ENCODE measurements at places on chromosomes 2 and 18.

DNA sequence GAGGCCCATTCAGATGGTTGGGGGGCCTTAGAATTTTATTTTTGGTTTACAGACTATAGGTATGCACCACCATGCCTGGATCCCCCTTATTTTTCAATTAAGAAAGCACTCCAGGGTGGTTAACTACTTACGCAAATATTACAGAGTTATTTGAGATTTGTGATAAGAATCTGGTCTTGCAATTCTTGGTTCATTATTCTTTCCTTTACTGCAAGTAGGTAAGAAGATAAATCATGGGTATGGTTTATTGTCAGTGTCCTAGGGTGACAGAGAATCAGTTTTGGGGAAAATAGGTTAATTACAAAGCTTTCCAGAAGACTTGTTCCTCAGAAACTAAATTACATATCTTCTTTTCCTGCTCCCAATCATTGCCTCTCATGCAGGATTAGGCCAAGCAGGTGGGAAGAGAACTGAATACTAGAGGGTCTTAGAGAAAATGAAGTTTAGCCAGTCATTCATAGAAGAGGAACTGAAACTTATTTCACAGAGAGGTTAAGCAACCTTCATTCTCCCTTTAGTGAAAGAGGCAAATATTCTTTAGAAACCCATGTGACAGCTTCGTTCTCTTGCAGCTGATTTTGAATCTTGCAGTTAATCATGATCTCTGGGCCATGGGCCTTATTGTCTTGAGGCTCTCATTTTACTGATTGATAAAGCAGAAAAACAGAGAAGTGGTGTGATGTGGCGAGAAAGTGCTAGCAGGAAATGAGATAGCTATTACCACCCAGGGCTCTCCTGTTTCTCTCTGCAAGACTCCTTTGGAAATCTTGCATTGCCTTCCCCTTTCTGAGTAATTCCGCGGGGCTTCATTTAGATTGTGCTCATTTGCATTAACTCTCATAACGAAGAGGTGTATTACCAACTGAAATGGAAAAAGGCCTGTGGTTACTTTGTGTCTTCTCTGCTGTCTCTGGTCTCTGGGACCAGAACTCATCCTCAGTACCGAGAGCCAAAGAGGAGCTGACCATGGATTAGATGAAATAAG is 44.8 kb upstream of the ARHGAP25 start:
- no peak for DNase-seq

- no peak for DNase-seq
These were observed 104.8 kb downstream of the SP100 start for GRCh38 chr2:230520875-230521155.

- DNase-seq, result no peak
These were observed 182.7 kb downstream of the RPIA start for GRCh38 chr2:88874063-88874657.

DNA sequence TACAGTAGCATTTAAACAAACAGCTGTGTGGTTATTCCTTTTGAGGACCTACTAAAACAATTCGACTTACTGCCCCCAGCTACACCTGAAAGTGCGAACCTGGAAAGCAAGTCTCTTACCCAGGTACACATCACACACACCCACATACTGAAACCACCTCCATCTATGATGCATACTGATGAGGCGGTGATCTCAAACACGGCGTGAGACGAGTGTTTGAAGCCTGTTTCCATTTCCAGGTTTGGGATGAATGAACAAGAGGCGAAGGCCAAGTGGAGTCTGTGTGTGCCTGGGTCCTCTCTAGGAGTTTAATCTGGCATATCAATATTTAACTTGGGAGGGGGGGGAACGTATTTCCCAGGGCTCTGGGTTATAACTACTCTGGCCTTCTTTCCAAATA is 1.6 kb downstream of the TMEM185B start:
- no peak for DNase-seq

DNA sequence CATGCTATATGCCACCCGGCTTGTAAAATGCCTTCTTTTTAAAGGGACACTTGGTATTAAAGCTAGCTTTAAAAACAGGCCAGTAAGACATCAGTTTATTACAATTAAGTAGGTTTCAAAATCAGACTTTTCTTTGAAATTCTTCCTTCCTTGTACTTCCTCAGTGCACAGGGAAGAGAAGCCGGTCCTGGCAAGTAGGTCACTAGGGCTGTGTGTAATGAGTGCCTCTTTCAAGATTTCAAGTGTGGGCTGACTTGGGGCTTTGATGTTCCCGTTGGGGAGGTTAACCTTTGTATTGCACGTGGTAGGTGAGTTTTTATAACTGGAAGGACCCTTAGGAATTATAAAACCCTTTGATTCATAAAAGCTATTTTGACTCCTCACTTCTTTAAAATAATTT is 566.4 kb upstream of the ID2 start:
- no peak for DNase-seq

- DNase-seq, result no peak
These were observed 251.3 kb downstream of the FAM210A start for GRCh38 chr18:13474907-13475545.

DNA sequence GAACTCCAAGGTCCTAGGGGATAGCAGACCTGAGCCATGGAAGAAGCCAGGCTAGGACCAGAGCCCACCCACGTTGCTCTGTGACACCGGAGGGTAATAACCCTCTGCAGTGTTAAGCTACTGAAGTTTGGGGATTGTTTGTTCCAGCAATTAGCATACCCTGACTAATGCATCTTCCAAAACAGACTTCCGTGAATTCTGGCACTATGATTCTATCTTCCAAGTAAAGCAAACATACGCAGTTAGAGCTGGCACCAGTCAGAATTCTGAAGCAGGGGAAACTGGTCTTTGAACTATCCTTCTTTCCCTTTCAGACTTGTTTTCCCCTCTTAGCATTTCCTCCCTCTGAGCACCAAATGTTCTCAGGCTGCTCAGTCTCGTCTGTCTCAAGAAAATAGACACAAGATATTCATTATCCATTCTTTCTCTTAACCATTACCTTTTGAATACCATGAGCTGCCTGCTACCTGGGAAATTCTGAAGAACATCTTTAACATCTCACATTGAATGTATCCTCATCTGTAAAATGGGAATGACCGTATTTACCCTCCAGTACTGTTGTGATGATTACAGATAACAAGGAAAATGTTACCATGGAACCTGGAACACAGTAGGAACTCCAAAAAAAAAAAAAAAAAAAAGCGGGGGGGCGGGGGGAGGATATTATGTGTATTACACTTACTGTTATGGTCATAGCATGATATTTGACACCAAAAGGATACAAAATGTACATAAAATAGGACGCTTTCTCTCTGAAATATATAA is 108.2 kb downstream of the TCF4 start:
- DNase-seq, result no peak

DNA sequence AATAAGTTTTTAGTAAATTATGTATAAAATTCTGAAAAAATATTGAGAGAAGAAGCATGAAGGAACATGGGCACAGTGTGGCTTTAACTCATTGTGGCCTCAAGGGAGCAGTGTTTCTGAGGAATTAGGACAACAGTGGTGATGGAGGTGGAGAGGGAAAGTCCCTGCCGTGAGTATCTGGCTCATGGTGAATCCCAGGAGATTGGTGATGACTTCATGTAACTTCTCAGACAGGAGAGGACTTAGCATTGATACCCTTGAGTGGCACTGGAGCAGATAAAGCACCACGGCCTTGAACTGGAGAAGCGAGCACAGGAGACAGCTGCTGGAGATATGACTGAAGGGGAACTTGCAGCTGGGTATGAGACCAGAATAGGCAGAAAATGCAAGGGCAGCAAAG is 35.0 kb upstream of the LRP1B start:
- DNase-seq, result no peak

DNA sequence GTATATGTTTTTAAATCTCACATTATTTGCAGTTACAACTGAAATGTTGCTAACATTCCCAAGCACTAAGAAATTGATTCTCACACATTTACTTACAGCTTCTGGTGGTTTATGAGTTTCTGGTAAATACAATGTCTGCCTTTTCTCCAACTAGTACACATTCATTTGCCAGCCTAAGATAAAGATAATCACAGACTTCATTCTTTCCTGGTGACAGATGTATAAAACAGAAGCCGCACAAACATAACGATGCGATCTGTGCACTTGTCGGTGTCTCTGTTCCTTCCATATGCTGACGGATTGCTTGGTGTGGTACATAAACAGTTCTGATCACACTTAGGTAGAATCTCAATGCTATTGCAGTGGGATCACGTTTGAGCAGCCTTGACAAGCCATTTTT is 100.4 kb upstream of the DDX18 start:
- DNase-seq, result no peak

Data from activated CD8-positive, alpha-beta memory T cell treated with anti-CD3 and anti-CD28 coated beads for 1 hour (primary cell).